ENCODE measurements at places on chromosomes 6 and 20.

- peak; percentile 72 for DNase-seq
Observed at GRCh38 chr6:134372603-134373281, 54.8 kb upstream of the SGK1 start.

- no peak for DNase-seq
Observed at GRCh38 chr6:17297271-17298080, 16.3 kb downstream of the RBM24 start.

GRCh38 chr6:14092838-14093789 is 24.5 kb upstream of the CD83 start:
- no peak for DNase-seq

DNA sequence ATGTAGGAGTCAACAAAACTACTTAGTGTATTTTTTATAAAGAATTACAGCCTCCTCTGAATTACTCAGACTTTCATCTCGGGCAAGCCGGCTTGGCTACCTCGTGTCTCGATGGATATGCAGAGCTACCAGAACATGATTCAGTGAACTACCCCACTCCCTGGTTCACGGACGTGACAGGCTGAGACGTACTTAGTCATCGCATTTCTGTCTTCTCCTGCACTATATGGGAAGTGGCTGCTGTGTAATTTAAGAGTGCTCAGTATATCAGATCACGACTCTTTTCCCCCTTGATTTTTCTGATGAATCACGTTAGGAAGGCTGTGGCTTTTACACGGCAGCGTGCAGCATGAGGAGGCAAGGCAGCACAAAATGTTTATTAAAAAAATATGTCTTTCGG is 302.7 kb upstream of the ZFP64 start:
- DNase-seq, result peak; percentile 43

- DNase-seq, result no peak
Observed at GRCh38 chr6:30837870-30838269, 46.4 kb upstream of the DDR1 start.

DNA sequence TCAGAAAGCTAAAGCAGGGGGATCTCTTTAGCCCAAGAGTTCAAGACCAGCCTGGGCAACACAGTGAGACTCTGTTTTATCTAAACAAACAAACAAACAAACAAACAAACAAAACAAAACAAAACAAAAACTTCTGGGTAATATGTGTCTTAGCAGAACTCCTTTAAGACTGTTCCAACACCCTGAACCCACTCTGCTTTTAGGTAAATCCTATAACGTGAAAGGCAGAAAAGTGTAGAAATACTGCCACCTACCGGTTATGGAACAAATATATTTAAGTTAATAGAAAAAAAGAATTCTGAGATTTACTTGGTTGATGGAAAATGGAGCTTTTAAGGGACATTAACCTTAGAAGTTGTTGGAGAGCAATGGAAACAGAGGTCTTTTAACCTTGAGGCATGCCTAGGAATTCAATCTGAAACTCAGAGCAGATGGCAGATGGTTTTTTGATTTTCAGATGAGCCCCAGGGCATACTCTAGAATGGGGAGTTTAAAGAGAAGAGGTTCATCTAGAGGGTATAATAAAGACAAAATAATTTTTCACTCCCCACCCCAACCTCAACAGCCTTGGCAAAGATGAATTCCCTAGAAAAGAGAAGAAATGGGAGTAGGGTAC is 38.5 kb downstream of the SOD2 start:
- peak; percentile 71 for DNase-seq

DNA sequence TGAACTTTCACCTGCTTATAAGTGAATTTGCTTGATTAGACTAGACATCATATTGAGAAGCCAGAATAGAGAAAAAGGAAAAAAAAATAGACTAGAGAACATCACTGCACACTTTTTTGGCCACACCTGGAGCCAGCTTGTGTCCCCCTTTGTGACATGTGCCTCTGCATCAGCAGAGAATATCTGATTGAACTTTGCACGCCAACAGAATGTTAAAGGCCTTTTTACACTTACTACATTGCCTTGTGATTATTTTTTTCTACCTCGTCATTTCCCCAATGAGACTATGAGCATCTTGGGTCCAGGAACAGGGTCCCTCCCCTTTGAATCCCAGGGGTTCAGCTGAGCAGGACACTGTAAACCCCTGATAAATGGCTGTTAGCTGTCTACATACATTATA is 17.2 kb upstream of the ZNF133 start:
- DNase-seq, result no peak

DNA sequence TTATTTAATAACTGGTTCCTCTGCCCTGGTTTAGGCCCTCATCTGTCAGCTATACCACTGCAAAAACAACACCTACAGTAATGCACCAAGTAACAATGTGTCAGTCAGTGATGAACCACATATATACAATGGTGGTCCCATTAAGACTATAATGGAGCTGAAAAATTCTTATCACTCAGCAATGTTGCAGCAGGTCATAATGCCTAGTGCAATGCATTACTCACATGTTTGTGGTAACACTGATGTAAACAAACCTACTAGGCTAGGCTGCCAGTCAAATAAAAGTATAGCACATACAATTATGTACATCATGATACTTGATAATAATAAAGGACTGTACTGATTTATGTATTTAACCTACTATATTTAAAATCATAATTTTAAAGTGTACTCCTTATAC is 31.3 kb downstream of the RARS2 start:
- DNase-seq, result no peak

- no peak for DNase-seq
Observed at GRCh38 chr20:62886709-62887058, 25.1 kb upstream of the TCFL5 start.

DNA sequence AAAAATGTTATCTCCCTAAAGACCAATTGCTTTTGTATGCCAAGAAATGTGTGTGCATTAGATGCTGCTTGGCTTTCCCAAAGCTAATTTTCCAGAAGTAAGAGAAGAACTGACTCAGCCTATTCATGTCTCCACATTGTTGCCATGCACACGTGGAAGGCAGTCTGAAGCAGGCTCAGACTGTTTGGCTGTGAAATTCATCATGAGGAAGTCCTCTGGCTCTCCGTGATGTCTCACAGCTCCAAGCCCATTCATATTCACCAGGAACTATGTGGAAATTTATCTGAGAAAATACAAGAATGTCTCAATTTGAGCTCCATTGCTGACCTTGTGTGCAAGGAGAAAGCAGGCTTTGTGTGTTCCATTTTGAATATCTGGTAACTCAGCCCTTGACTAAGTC is 1022.2 kb upstream of the GJE1 start:
- peak; percentile 42 for DNase-seq

- DNase-seq, result no peak
Observed at GRCh38 chr6:50891290-50891689, 72.6 kb downstream of the TFAP2B start.

DNA sequence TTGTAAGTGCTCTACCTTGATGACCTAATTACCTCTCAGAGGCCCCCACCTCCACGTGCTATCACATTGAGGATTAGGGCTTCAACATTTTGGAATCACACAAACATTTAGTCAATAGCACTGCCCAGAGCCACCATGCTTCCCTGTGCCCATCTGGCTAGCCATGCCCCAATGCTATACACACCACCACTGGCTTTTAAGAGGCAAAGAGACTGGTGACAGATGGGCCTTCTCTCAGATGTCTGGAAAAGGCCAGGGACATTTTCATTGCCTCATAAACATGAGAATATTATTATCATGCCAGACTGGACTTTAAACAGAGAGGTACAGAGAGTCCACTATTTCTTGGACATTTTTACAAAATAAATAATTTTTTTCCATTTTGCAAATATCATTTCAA is 29.8 kb downstream of the TRMT6 start:
- no peak for DNase-seq

DNA sequence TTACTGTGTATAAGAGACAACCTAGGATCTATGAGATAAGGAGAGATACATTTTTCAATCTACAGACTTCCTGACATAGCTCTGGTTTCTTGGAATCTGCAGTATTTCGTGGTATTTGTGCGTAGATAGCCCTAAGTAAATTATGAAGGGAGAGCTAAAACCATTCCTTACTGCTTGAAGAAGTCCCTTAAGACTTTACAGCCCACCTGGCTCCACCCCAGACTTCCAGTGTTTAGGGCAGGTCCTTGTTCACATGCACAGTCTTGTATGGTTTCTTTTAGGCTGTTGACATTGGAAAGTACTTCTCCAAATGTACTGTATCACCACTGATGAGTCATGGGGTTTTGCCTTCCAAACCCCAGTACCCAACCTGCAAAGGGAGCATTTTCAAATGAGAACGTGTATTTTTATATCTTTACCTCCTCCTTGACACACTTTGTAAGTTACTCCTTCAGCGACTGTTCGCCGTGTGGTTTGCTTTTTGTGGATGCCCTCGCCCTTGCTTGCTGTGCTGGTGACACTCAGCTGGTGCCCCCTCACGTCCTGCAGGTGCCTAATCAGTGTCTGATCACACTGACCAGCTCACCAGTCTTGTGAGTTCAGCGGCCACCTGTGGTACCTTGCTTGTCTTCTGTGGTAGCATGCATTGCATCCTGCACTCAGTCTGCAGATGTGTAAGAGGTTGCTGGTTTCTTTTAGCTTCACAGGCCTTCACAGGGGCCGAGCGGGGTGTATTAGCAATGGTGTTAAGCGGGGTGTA is 73.3 kb downstream of the IGF2R start:
- no peak for DNase-seq

- no peak for DNase-seq
Observed at GRCh38 chr6:141395443-141396008, 737.2 kb upstream of the GJE1 start.

- peak; percentile 20 for DNase-seq
Observed at GRCh38 chr20:50992336-50992732, 30.6 kb downstream of the KCNG1 start.

DNA sequence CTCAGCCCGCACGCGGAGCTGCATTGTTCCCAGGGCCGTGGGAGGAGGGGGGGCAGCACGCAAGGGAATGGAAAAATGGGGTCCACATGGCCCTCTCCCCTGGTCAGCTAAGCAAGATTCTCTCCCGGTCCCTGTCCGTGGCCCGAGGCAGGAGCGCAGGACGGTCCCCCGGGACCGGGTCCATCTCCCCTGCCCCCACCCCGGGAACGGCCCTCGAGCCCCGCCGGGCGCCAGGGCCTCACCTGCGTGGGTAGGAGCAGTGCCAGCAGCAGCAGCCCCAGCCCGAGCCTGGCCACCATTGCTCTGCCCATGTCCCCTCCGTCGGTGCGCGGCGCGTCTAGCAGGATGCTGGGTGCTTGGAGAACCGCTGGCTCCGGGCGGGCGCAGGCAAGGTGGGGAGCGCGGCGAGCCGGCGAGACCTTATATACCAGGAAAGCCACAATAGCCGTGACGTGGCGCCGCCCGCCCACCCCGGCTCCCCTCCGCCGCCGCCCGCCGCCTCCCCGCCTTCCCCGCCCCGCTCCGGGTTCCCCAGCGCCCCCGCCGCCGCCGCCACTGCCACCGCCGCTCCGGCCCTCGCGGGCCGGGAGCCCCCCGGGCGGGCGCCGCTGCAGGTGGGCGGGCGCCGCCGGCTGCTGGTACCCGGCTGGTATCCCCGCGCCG is at the start of gene CD24:
CD24 (minus strand) TSS at position 394 of the 663 bp plus-strand sequence; CDS start at position 311, 83 bp downstream.
- DNase-seq, result no peak

DNA sequence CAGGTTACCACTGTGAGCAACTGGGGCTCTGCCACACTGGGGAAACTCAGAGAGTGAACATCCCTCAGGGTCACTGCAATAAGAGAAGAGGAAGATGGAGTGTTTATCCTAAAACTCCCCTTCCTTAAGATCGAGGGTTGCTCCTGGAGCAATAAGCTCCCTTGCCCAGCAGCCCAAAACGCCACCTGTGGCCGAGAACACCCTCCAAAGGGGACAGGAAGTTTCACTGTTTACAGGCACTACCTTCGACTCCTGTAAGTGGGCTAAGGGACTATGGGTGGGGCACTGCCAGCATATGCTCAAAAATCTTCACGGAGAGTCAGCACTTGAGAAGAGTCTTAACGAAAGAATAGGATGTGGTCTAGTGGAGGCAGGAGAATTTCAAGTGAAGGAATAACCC is 132.5 kb downstream of the FAXC start:
- no peak for DNase-seq

GRCh38 chr20:56625837-56626236 is 3.3 kb upstream of the TFAP2C start:
- DNase-seq, result no peak

- no peak for DNase-seq
Observed at GRCh38 chr6:125950293-125950692, 6.3 kb upstream of the HINT3 start.

GRCh38 chr6:40999569-40999968 is 39.5 kb downstream of the UNC5CL start:
- DNase-seq, result peak; percentile 57

DNA sequence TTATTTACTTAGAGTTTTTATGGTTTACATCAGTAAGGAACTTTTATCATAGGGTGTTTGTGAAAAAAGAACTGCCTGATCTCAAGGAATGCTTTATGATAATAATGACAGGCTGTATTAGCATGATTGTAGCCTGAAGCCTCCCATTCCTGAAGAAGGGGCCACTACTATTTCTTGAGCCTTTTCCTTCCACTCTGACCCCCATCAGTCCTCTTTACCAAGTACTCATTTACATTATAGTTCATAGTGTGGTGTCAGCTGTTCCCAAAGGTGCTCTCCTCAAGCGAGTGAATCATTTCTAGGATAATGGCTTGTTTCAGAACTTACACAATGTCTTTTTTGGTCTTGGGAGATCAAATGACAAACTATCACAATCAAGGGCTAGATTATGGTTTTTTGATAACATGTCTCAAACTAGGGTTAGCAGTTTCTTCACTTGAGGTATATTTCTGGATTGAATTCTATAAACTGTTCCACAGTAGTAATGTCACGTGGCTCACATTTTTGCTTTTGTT is 283.6 kb downstream of the CDKAL1 start:
- DNase-seq, result peak; percentile 67

DNA sequence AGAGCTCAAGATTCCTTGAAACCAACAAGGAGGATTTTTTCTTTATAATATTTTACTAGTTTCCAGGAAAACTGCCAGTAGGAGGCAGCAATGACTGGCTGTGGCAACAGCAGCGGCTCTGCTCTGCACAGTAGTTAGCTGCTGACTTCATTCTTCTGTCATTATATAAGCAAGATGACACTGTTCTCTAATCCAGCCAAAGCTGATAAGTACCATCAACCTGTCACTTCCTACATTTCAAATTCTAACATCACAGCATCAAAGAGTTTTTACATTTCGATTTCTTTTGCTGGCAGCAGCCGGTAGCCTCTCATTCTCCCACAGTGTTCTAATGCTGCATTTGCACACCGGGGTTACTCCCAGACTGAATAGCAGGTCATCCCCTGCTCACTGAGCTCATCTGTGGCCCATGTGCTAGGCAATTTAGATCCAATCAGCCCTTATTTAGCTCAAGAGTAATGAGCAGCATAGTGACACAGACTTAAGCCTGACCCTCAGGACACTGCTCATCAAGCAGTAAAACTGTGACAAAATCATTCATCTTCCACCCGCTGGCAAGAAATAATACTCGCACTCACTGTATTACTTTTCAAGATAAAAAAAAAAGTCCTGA is 67.8 kb downstream of the MMS22L start:
- peak; percentile 70 for DNase-seq

- no peak for DNase-seq
Observed at GRCh38 chr6:107066697-107067659, 39.0 kb downstream of the MTRES1 start.

- no peak for DNase-seq
Observed at GRCh38 chr6:81812401-81812800, 59.9 kb upstream of the TENT5A start.
